Activated CD8-positive, alpha-beta T cell treated with anti-CD3 and anti-CD28 coated beads, Interleukin-2, amount 10 ng/mL, durations not matched to agents 7 days and 5 days (primary cell): ENCODE measurements at places on chromosomes 7 and 10.

- no peak for DNase-seq
Observed at GRCh38 chr7:110801502-110801901, 289.4 kb upstream of the LRRN3 start.

GRCh38 chr7:39446546-39446945, 119.7 kb upstream of the YAE1 start:
- DNase-seq: no peak

DNA sequence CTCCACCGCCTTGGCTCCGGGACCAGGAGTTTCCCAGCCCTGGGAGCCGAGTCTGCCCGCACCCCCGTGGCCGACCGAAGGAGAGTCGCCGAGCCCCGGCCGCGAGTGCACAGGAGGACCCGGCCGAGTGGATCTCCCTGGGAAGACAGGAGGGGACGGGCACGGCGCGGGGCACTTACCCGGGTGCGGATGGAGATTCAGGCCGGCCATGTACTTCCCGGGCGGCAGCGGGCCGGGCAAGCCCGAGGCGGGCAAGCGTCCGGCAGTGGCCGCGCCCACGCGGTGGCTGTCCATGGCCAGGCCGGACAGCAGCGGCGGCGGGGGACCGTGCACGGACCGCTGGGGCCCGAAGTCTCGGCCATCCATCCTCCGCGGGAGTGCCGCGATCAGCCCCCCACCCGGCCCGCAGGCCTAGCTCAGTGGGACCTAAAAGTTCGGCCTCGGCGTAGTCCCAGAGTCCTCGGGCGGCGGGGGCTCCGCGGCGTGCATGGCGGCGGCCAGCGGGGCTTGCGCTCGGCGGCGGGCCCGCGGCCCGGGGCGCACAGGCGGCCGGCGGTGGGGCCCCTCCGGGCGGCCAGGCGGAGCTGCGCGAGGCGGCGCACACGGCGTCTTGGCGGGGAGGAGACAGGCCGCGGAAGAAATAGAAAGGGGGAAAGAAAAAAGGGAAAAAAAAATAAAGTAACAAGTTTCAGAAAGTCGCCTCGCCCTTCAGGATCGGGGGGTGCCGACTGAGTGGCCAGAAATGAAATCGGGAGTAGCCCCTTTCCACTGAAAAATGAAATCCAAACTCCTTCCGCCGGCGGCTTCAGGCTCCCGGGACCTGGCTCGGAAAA, 2.5 kb downstream of the TNRC18 start:
- no peak for DNase-seq

DNA sequence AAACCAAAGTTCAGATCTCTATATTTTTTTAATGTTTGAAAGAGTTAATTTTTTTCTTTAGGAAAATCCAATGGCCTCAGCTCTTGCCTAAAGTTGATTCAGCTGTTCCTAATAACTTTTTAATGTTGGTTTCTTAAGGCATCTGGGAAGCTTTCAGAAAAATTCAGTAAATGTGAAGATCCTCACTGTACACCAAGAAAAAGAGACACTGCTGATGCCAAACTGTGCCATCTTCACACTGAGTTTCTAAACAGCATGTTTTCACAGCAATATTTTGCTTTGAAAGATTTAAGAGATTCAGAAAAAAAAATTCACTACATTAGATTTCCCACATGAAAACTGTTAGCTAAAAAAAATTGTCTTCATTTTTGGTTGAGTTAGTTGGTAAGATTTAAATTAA, 249.4 kb downstream of the NEBL start:
- DNase-seq: no peak

GRCh38 chr10:118981946-118982345, 47.6 kb upstream of the NANOS1 start:
- DNase-seq: no peak

- DNase-seq: no peak
Observed at GRCh38 chr10:91891125-91892001, 17.9 kb downstream of the FGFBP3 start.

DNA sequence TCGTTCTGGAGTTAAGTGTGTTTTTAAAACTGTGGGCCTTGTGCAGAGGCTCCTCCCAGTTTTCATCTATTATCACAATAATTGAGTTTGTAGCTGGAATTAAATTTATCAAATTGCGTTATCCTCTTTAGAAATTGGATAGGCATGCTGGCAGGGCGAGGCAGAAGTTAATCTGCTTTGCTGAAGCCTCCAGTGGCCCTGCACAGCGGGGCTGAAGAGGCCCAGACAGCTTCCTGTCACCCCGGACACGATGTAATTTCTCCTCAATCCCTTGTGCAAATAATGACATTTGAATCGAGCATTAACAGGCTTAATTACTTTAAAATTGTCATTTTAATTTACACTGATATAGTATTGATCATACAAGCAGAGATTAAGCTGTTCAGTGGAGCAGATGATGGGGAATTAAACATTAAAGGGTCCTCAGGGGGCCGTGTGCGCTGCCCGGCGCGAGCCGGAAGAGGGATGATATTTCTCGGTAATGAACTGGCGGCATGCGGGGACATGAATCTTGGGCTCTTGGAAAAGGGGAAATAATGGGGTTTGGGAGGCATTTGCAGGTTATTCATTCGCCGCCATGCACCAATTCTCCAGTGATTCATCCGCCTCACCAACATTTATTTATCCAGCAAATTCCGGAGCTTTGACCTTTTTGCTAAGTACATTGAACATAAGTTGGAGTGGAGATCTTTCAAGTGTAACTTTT, 118.5 kb downstream of the NKX6-2 start:
- no peak for DNase-seq

DNA sequence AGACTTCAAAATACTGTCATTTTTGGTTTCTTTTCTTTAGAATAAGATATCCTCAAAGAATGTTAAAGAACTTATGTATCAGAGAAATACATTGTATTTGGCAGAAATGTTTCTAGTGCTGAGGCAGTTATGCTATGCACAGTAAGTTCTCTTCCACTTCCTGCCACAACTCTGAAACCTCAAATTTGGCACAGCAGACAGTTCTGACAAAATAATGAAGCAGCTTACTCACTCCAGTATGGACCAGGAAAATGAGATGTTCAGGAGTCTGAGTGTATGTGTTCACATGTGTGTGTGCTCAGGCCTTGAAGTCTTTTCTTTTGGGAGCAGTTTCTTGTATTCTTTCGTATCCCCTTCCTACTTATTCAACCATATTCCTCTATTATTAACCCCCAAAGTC, 197.0 kb upstream of the AGK start:
- no peak for DNase-seq

- DNase-seq: no peak
Observed at GRCh38 chr7:117231047-117231359, 91.9 kb downstream of the WNT2 start.

DNA sequence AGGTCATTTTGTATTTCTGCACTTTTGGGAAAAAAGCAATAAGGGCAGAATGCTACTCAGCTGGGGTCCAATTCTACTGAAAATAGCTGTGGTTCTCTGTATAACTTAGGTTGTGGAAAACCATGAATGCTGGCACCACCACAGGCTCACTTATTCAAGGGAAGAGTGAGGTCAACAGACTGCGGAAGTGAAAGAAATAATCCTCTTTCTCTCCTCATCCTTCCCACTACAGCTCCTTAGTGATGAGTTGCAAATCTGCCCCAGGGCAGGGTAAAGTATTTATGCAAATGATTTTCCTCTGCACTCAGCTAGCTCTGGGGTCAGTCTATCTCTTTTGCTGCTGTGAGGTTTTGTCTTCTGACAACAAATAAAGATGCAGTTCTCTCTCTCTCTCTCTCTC, 74.1 kb upstream of the PTPRZ1 start:
- no peak for DNase-seq

GRCh38 chr7:14714161-14714728, 188.3 kb downstream of the DGKB start:
- DNase-seq: no peak

GRCh38 chr7:118040562-118040961, 143.4 kb upstream of the LSM8 start:
- no peak for DNase-seq

GRCh38 chr7:74682829-74683228, 25.3 kb downstream of the GTF2I start:
- no peak for DNase-seq

GRCh38 chr7:103951311-103951710, 38.1 kb downstream of the RELN start:
- no peak for DNase-seq

DNA sequence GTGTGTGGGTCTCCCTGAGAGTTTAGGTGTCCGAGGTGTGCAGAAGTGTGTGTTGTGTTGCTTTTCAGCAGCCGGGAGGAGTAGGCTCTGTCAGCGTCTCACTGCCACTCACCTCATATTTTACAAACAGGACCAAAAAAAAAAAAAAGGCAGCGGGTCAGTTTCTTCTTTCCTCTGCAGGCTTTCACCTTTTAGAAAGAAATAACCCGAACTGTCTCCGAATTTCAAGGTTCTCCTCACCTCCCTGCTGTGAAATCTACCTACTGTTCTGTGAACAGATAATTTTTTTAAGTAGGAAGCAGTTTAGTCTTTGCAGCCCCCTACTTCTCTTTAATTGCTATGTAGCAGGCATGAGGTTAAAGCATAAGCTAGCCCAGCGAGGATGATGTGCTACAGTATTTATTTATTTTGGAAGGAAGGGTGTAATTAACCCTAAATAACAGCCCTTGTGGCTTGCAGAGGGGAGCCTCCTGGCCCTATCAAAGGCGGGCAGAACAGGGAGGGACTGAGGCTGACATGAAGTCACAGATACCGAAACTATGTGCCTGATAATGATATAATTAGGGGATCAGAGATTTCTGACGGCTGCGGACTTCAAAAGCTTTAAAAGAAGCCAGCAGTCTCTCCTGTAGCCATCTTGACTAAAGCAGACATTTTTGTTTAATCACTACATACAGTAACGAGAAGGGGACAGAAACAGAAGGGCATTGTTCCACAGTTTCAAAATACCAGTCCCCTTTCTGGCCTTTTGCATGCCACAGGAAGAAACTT, 1.6 kb downstream of the BAMBI start:
- DNase-seq: no peak
